ENCODE measurements at places on chromosomes 4 and X. TPM values are rescaled to one million over a fixed set of nuclear protein-coding genes. Genes with fewer than 3 reads are reported as not detected.

GRCh38 chr4:68175562-68176155 lies 46.0 kb upstream of the TMPRSS11F start:
- H3K4me1 ChIP-seq = no peaks in the 10 kb centered on the region
- no peak overlapping the region for H3K4me3 ChIP-seq
- H3K36me3 ChIP-seq = no peaks in the 10 kb centered on the region
- no peak overlapping the region for H3K27ac ChIP-seq

DNA sequence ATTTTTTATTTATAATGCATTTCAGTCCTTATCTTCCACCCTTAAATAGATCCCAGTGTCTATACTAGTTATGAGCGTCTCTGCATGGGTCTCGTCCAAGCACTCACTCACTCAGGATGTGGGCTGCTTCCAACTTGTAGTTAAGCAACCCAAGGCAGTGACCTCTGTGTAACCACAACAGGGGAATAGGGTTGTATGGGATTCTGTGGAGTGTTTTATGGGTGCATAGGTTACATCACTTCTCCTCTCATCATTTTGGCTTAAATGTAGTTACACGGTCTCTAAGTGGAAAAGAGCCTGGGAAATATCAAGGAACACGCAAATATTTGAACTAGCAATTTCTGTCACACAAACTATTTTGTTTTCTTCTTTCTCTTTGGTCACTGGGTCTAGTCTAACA lies 931.0 kb downstream of the STIM2 start:
- no peaks in the 10 kb centered on the region for H3K27me3 ChIP-seq
- peak; percentile 81 for DNase-seq
- no peak overlapping the region for H3K27ac ChIP-seq
- H3K4me3 ChIP-seq = no peak overlapping the region

- no peak overlapping the region for H3K27ac ChIP-seq
- no peaks in the 10 kb centered on the region for H3K4me1 ChIP-seq
- no peaks in the 10 kb centered on the region for H3K36me3 ChIP-seq
- no peak overlapping the region for H3K4me3 ChIP-seq
- no peak for DNase-seq
- H3K27me3 ChIP-seq = no peaks in the 10 kb centered on the region
Observed at GRCh38 chr4:33715841-33716395, 2528.4 kb downstream of the ARAP2 start.

The ANKRD37 gene
- total RNA-seq = 11.0 TPM

- H3K4me3 ChIP-seq = no peak overlapping the region
- H3K27ac ChIP-seq = no peak overlapping the region
- no peaks in the 10 kb centered on the region for H3K27me3 ChIP-seq
- no peaks in the 10 kb centered on the region for H3K4me1 ChIP-seq
Observed at GRCh38 chr4:158610790-158611189, 60.9 kb downstream of the C4orf46 start.

DNA sequence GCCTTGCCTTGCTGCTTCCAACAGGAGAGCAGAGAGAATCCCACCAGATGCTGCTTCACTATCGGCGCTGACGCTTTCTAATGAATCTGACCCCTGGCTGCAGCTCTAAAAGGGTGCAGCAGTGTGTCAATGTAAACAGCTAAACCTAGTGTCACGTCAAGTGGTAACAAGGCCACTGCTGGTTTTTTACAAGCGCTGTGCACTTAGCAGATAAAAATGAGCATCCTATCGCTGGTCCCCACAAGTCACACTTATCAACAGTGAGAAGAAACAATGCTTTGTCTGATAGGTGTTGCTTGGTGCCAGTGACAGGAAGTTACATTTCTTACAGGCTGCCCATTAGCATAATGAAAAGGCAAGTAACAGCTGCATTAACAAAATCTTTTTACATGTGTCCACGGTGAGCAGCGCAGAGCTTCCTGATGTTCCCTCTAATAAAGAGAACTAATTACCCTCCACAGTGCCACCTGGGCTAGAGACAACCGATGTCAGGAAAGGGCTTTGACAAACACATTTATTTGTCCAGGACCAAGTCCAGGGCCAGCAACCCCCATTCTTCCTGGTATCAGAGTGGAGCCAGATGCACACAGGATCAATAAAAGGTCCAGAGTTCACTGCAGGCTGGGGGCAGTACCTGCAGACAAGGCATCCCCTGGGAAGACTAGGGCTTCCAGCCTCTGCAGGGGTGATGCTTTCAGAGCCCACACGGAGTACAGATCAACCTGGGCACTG lies 176.0 kb downstream of the MGST2 start:
- no peak for DNase-seq
- H3K36me3 ChIP-seq = no peaks in the 10 kb centered on the region
- H3K27ac ChIP-seq = no peak overlapping the region
- H3K27me3 ChIP-seq = no peaks in the 10 kb centered on the region

The EREG gene
- 0.37 TPM for total RNA-seq

The ZDHHC15 gene
- 5.3 TPM for total RNA-seq
